ENCODE measurements at places on chromosomes 3 and 15.

- no peak for DNase-seq
Measured at GRCh38 chr3:15117011-15117410, 18.1 kb upstream of the RBSN start.

- DNase-seq = no peak
Measured at GRCh38 chr3:96434651-96435050, 379.7 kb upstream of the EPHA6 start.

DNA sequence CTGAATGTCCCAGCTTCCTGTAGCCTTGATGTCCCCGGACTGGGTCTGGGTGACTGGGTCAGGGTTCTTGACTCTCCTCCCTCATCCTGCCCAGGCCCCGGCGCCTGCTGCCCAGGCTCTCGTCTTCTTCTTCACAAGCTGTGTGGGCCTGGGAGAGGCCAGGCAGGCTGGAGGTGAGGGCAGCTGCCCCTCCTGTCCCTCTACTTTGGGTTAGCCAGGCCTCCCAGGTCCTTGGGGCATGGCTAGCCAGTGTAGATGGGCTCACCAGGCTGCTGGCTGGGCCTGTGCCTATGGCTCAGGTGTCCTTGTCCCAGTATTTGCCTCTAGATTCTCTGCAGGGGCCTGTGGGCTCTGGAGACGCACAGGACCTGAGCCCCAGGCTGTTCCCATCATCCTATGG lies 31.8 kb downstream of the TKT start:
- DNase-seq = no peak

GRCh38 chr3:111714305-111714704 lies 119.2 kb upstream of the ZBED2 start:
- no peak for DNase-seq

DNA sequence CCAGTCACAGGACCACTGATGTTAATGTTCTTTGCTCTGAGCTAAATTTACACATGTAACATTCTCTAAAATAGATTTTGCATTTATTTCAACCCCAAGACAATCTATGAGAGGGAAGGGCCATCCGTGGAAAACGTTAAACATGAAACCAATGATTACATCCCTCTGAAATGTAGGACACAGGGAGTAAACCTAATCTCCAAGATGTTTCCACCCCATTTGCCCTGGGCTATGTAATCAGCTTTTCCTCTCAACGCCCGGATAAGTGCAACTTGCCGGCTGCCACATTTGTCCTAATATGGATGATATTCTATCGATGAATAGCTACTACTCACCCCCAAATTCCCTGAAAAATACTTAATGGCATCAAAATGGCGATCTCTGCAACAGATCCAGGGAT lies 6.4 kb upstream of the FMN1 start:
- DNase-seq = no peak

- no peak for DNase-seq
Measured at GRCh38 chr15:87167055-87167454, 1087.4 kb downstream of the AGBL1 start.

- DNase-seq = no peak
Measured at GRCh38 chr3:109643590-109643989, 306.2 kb upstream of the DPPA4 start.

DNA sequence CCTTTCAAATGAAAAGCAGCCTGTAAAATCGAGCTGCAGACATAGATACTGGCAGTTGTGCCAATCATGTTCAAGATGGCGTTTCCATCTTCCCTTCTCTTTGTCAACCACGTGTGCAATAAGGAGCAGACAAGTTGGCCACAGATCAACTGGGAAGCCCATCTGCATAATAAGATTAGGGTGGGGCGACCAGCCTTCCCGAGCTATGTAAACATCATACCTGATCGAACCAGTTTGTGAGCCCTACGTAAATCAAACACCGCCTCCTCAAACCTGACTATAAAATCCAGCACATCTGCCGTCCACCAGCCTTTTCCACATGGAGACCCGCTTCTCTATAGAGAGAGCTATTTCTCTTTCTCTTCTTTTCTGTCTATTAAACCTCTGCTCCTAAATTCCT lies 37.2 kb downstream of the TRIM42 start:
- no peak for DNase-seq

DNA sequence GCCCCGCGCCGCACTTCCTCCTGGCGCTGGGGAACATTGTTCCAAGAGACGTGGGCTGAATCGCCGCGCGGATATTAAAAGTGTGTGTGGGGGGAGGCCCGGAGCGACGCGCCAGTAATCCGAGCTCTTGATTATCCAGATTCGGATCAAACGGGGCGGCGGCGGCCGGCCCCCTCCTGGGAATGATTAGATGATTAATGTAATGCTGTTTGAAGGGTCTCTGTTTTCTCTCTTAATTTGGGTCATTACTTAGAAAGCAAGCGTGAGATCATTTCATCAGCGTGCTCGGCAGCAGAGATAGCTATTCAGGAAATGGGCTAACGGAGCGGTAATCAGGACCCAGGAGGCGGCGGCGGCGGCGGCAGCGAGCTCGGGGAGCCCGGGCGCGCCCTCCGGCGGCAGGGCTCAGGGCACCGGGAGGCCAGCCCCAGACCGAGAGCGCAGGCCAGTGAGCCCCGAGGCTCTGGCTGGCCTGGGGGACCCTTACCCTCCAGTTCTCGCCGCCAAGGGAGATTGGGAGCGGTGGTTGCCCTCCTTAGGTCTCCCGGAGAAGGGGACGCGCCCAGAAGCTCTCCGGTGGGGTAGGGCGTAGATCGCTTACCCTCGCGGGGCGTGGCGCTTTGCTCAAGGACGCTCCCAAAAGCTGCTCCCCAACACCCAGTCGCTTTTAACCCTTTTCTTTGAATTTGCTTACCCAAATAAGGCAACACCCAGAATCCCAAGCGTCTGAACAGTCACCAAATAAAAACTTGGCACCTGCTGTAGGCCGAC lies 4.5 kb downstream of the FEZF2 start:
- no peak for DNase-seq

DNA sequence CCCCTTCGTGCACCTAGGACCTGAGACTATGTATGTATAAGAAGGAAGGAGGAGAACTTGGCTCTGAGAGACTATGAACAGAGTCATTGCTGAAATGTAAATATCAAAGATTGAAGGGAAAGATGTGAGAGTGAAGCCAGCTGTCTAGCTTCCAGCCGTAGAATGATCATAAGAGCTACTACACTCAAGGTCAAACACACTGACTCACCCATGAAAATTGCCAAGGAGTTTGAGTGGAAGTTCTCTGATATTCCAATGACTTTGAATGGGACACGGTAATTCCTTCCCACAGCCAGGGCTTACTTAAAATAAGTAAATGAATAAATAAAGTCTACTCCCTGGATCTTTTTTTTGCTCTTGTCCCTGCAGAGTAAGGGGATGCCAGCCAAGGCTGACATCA lies 398.9 kb upstream of the TPRG1 start:
- DNase-seq = no peak

DNA sequence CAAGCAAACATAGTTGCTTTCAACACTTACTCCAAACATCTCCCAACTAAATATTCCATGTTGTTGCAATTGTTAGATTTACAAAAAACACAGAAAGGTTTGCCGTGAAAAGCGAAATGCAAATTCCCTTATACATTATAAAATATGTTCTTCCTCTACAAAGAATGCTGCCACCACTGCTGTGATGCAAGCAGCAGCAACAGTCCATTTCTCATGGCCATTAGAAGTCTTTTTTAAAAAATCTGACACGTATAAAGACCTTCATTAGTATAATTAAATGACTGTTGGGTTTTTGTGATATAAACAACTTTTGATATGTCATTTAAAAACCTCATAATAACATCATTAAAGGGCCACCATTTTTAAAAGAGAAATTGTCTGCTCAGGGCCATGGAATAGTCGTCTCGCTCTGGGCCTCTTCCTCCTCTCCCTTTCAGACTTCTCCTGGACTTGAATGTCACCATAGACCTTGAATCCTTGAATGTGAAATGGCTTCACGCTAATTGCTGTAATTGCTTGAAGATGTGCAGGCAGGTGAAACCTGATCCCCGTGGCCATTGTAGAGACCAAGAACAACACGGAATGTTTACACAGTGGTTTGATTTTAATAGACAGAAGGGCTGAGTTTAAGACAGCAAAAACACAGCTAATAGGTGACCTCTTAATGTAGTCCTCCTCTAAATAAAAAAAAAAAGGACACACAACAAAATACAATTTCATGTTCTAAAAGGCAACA lies 450.4 kb downstream of the FOXP1 start:
- DNase-seq = no peak

GRCh38 chr15:85479071-85479647 lies 98.8 kb downstream of the AKAP13 start:
- DNase-seq = no peak

DNA sequence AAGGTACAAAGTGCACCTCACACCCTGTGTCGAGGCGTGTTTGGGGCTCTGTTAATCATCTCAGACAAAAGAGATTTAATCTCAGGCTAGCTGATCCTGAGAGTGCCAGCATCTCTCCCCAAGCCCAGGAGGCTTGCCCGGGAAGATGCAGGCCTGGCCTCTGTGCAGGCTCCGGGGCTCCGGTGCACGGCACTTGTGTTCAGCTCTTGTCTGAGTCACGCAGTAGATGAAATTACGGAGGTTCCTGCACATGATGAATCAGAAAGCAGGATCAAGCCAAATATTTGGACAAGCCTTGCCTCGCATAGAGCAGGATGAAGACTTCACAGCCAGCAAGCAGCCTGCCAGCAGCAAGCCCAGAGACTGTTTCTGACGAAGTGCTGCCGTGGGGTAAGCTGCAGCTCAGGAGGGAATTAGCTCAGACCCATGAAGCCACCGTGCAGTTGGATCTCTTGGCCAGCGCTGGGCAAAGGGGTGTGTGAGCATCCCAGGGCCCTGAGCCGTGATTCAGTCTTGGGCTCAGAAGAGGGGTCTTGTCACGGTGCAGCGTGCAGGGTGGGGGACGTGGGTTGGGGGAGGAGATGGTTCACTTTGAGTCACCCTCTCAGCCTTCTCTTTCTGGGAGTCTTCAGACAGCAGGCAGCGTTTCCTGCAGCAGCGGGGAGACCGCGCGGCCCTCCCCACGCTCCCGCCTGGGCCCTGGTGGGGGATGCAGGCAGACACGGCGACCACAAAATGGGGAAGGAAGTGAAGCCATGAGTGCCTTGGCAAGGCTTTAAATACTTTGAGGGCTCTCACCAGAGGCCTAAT lies 89.2 kb upstream of the MEF2A start:
- DNase-seq = no peak

DNA sequence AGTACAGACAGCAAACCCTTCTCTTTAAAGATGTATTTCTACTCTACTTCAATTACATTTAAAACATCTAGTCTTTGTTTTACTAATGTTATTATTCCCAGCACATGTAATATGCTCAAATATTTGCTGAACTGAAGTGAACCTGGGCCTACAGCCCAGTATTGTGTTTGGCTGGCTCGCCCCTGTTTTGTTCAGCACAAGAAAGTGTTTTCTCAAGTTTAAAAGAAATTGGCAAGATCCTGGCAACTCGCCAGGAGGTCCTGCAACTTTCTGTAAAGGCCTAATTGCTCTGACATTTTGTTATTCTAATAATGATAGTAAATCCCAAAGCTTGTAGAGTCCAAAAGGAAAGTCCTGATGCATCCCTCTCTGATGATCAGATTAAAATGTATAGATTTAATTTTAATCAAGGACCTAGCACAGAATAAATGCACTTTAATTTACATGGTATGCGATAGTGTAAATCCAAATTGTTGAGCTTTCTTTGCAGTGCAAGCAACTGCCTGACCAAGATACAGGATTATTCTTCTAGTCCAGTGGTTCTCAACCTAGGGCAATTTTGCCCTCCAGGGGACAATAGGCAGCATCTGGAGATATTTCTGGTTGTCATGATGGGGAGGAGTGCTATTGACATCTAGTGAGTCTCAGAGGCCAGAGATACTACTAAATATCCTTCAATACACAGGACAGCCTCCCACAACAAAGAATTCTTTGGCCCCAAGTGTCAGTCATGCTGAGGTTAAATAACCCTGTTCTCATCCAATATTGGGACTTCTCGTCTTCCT lies 35.7 kb upstream of the TMOD3 start:
- DNase-seq = no peak

- no peak for DNase-seq
Measured at GRCh38 chr3:197337656-197338055, 39.2 kb upstream of the DLG1 start.

DNA sequence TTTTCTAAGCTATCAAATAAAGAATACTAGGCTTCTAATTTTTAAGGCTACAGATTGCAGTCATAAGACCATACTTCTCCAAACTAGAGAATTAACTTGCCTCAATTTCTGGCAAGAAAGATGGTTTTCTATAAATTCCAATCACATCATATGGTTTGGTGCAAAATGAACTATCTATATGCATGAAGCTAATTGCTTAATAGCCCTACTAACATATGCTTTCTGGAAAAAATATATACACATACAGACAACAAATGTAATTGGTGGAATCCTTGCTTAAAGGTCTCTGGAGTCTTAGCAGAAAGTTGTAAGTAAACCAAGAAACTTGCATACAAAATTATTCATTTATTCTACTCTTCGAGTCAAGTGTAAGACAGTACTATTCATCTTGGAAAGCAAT lies 113.1 kb upstream of the NANOGP8 start:
- no peak for DNase-seq

- DNase-seq = no peak
Measured at GRCh38 chr3:89692601-89693000, 585.2 kb downstream of the EPHA3 start.

- peak; percentile 63 for DNase-seq
Measured at GRCh38 chr3:187744169-187745151, 808 bp downstream of the BCL6 start.

- no peak for DNase-seq
Measured at GRCh38 chr15:31609258-31609681, 282.6 kb downstream of the KLF13 start.

- no peak for DNase-seq
Measured at GRCh38 chr15:35481992-35482391, 64.0 kb downstream of the DPH6 start.

DNA sequence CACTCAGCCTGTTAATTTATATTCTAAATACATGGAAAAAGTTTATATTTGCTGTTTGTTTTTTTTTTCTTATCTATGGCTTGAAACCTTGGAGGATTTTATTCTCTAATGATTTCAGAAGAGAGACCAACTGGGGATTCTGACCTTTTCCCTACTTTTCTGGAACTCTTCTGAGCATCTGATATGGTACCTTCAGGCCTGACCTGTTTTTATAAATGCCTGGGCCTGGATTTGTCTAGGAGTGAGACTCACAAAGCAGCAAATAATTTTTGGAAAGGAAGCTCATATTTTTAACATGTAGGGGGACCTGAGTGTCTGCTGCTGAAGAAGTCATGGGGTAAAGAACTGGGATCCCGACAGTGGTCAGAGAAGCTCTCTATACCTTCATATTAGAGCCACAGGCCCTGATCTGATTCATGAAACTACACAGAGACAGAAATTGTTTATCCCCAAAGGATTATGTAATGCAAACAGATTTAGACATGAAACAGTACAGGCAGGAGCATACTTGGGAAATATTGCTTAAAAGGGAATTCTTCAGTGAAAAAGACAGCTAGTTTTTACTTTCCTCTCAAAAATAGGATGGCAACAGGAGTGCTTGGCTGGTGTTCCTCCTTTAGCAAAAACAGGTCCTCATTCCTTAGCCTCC lies 15.9 kb downstream of the PPM1L start:
- no peak for DNase-seq

DNA sequence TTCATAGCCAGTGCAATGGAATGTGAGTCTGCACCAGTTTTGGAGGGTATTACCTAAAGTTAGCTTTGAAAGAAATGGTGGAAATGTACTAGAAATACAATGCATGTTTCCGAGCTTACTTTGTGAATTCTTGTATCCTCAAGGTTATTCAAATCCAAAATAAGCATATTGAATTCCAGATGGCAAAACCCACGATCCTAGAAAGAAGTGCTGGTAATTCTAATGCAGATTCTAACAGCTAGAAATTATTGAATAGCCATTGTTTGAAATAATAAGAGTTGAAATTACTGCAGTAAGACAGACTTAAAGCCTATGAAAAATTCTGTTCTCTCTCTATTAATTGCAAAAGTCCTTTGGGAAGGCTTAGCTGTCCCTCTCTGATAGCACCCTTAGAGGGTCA lies 258.4 kb downstream of the CHL1 start:
- DNase-seq = no peak

All from stimulated activated naive CD4-positive, alpha-beta T cell (primary cell).